Caki2 (cell line): ENCODE measurements at places on chromosomes 2 and 18. TPM values are rescaled to one million over a fixed set of nuclear protein-coding genes. Genes with fewer than 3 reads are reported as not detected.

SRD5A2 gene
- total RNA-seq: not detected in 2 replicates

SCYGR5 gene
- not detected in 2 replicates for total RNA-seq

CCDC148 gene
- total RNA-seq: 0.41 and 7.2 TPM in 2 replicates

FAM98A gene
- 4.0 and 6.5 TPM in 2 replicates for total RNA-seq

TNS1 gene
- total RNA-seq: 0.61 and 0.68 TPM in 2 replicates

C1GALT1C1L gene
- total RNA-seq: 3.0 and 4.1 TPM in 2 replicates

ARHGEF4 gene
- total RNA-seq: 5.9 and 7.8 TPM in 2 replicates

MTCL1 gene
- 55.4 and 59.8 TPM in 2 replicates for total RNA-seq

CCDC74B gene
- total RNA-seq: 19.9 and 37.3 TPM in 2 replicates

ALPG gene
- total RNA-seq: not detected in 2 replicates

MROH2A gene
- total RNA-seq: not detected in 2 replicates

C2orf15 gene
- 0.95 and 4.2 TPM in 2 replicates for total RNA-seq
